ENCODE measurements at places on chromosomes 11 and 22.

GRCh38 chr22:32802237-32802765, 796 bp downstream of the TIMP3 start:
- DNase-seq: no peak

- no peak for DNase-seq
Observed at GRCh38 chr11:8314916-8315315, 51.2 kb upstream of the LMO1 start.

GRCh38 chr11:57368106-57368844, 12.7 kb downstream of the PRG3 start:
- no peak for DNase-seq

GRCh38 chr11:122690801-122691548, 35.5 kb downstream of the UBASH3B start:
- DNase-seq: no peak

DNA sequence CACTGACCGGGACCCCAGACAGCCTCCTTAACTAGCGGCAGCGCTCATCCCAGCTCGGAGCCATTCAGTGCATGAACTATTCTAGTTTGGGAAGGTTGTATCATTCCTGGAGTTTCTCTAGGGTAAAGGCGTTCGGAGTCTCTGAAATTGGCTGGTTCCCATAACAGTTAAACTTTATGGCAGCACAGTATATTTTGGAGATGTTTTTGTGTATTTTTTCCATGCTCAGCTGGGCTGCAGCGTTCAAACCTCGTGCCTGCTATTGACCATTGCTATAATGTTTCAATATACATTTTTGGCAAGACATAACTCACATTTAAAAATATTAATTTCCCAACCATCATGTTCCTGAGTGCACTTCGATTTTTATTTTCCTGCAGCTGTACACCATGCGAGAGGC, 169.7 kb downstream of the ST3GAL4 start:
- DNase-seq: no peak
